CD4-positive, alpha-beta T cell treated with Interleukin-10 for 1 hour (primary cell): ENCODE measurements at places on chromosomes 3 and 15.

DNA sequence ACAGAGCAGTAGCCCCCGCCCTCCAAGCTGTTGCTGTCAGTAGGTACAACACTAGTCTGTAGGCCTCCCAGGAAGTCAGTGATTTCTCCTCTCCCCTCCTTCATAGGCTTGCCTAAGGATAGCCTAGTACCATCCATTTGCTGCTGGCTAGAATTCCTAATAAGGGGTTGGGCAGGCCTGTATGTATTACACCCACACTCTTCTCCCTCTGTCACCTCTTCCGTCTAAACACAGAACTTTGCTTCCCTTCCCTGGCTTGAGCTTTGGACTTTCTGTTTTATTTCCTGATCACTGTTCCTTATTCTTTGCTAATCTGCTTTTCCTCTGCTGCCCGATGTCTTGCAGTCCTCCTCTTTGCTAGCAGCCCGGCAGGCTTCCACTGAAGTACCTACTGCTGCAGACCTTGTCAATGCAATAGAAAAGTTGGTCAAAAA, 93.4 kb upstream of the UMPS start:
- DNase-seq: no peak

DNA sequence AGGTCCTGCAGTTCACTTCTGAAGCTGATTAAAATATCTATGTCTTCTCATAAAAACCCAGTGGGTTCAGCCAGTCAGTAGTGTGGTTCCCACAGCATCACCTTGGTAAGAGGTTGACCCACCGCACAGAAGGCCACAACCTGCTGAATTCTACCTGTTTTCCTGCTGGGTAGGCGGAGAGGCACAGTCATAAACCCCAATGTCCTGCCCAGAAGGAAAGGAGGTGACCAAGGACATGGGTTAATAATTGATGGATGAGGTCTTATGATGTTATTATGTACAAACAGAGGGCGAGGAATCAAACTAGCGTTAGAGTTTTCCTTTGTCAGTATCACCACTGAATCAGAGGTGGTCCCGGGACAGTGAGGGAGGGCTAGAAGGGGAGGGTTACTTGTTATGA, 27.8 kb downstream of the CA12 start:
- DNase-seq: no peak

- no peak for DNase-seq
Observed at GRCh38 chr15:60384053-60384452, 13.7 kb downstream of the ANXA2 start.

DNA sequence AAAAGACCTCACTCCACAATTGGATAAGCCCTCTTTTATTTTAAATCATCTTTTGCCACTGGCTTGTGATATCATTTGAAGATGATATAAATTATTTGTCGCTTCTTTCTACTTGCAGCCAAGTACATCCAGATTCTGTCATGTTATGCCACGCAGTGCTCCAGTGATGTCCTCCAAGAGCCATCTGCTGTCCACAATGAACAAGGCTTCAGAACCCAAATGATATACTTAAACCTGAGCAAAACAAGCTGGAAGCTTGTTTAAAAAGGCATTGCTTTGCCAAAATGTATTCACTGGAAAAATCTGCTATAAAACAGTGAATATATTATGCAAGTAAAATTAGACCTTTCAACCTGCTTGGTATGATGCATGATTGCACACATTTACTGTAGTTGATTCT, 58.8 kb upstream of the ARL6 start:
- DNase-seq: no peak

- DNase-seq: no peak
Observed at GRCh38 chr3:45227946-45228345, 1.9 kb upstream of the TMEM158 start.

GRCh38 chr15:43238671-43239131, 17.9 kb upstream of the EPB42 start:
- no peak for DNase-seq

DNA sequence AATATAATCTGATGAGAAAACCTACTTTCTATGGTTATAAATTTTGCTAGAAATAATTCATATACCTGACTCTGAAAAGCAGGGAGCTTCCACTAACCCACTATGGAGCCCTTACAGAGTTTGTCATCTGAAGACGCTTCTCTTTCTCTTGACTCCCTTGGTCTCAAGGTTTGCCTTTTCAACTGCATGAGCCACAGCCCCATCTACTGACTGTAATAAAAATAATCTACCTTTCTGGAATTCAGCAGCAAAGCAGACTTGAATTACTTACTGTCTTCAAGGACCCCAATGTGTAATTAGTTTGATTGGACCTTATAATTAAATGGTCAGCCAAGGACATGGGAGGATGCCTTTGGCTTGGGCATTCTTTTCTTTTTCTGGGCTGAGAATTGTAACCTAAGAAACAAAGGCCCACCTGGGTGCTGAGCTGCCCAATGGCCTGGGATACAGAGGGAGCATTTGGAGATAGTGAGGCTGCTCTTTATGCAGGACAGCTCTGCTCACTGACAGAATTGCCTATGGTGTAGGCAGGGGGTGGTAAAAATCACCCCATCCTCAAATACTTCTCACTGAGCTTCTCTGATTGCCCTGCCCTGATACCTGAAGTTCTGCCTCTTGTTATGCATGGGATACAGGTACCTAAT, 178.6 kb upstream of the TRIM42 start:
- no peak for DNase-seq

- DNase-seq: peak; percentile 23
Observed at GRCh38 chr15:33215941-33216872, 21.7 kb upstream of the FMN1 start.

GRCh38 chr15:65666257-65666656, 44.5 kb downstream of the SLC24A1 start:
- no peak for DNase-seq

DNA sequence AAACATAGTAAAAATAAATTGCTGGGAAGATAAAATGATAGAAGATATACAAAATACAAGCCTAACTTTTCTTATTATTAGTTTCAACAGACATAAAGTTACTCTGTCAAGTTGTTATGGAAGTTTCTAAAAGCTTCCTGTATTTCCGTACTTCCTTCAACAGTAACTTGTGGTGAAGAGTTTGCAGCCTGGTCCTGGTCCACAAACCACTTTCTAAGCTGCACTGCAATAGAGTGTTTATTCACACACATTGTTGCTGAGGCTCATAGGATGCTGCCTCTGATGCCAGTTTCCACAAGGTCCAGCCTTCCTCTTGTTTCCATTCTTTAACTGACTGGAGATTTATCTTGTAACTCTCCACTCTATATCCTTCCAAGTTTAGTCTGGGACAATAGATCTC, 39.4 kb upstream of the KY start:
- no peak for DNase-seq

GRCh38 chr15:81492331-81492968, 118.4 kb upstream of the TMC3 start:
- no peak for DNase-seq

- no peak for DNase-seq
Observed at GRCh38 chr3:123386477-123387040, 62.3 kb downstream of the ADCY5 start.

- DNase-seq: no peak
Observed at GRCh38 chr3:86996261-86996955, 5.5 kb upstream of the VGLL3 start.

- DNase-seq: no peak
Observed at GRCh38 chr3:64267721-64268604, 42.7 kb upstream of the PRICKLE2 start.

GRCh38 chr3:155013427-155013826, 66.7 kb upstream of the MME start:
- no peak for DNase-seq

DNA sequence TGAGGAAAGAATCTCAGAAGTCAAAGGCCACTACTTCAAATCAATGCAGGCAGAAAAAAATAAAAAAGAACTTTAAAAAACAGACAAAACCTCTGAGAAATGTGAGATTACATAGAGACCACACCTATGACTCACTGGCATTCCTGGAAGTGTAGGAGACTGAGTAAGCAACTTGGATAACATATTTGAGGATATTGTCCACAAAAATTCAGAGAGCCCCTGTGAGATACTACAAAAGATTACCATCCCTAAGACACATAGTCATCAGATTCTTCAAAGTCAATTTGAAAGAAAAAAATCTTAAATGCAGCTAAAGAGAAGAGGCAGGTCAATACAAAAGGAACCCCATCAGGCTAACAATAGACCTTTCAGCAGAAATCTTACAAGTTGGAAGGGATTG, 887.3 kb downstream of the NTRK3 start:
- no peak for DNase-seq

DNA sequence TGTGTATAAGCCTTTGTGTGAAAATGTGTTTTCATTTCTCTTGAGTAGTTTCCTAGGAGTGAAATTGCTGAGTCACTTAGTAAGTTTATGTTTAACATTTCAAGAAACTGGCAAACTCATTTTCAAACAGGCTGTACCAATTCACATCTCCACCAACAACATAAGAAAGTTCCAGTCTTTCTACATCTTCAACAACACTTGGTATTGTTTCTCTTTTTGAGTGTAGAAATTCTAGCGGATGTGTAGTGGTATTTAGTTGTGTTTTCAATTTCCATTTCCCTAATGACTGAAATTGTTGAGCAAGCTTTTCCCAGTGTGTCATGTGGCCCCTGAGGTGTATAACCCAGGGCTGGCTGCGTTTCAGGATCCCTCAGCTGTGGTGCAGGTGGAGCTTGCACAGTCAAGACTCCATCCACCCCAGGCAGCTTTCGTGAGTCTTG, 258.5 kb downstream of the PDCD6IP start:
- no peak for DNase-seq

DNA sequence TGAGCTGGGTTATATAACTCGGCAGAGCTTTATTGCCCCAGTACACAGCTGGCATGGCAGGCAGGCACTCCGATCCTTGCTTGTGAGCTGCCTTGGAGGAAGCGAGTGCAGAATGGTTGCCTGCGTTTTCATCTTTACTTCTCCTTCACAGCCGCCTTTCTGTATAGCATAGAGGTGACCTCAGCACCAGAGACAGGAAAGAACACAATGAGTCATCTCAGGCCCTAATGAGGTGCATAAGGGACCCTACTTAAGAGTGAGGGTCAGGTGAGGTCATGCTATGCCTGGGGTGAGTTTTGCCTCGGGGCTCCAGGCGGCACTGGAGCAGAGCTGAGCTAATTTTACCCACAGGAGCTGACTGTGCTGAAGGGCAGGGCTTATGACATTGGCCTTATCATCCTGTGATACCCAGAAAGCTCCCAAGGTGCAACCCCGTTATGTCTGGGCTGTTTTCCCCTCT, 43.5 kb downstream of the LPP start:
- no peak for DNase-seq

GRCh38 chr3:195254454-195255175, 16.3 kb downstream of the XXYLT1 start:
- DNase-seq: no peak

- no peak for DNase-seq
Observed at GRCh38 chr3:11661827-11662226, 18.1 kb upstream of the VGLL4 start.

DNA sequence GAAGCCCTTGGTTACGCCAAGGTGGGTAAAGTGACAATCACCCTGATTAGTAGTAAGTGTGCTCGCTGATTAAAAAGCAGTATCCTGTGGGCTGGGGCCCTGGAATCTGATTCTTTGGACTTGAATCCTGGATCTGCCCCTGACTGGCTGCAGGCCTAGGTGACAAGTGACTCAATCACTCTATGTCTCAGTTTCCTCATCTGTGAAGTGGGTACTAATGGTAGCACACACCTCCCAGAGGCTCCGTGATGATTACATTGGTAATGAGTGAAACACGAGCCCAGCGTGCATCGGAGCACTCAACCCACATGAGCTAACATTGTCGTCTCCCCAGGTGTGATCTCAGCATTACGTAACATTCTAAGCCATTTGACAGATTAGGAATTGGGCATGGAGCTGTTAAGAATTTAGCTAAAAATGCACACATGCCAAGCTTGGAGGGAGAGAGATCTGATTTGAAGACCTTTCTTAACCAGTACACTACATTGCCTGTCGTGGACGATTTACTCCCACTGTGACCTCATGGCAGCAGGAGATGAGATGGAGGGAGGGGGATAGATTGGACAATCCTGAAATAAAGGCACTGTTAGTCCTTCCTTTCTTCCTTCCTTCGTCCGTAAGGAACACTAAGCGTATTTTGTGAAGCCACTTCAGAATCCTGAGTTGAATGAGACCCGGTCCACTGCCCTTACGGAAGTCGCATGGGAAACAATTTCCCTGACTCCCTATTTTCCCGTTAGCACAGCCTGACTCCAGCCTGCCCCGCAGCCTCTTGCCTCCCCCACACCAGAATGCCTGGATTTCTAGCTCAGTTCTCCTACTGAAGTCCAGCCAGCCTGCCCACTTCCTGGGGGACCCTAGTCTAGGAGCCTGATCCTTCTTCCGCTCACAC, 32.1 kb downstream of the MGLL start:
- DNase-seq: no peak

GRCh38 chr15:94001255-94001801, 230.0 kb upstream of the MCTP2 start:
- no peak for DNase-seq

DNA sequence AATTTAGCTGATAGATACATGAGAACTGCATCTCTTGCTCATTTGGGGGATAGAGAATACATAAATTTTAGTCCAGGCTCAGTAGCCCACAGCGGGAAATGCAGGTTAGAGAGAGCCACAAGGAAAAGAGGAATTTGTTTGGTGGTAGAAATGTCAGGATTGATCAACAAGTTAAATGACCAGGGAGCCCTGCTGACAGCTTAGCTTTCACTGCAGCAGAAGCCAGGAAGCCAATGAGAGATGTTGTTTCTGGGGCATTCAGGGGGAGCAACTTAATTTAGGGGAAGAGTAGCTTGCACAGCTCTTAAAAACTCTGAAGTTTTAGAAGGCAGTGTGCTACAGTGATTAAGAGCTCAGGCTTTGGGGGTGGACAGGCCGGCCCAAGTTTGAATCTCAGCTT, 22.7 kb downstream of the ARHGEF26 start:
- DNase-seq: no peak

GRCh38 chr3:45545476-45545875, 49.1 kb upstream of the LIMD1 start:
- DNase-seq: no peak

- no peak for DNase-seq
Observed at GRCh38 chr3:9448071-9448470, 50.7 kb downstream of the SETD5 start.

GRCh38 chr15:83656192-83656591, 2.3 kb downstream of the ADAMTSL3 start:
- DNase-seq: no peak

- DNase-seq: no peak
Observed at GRCh38 chr3:166263460-166263859, 426.2 kb upstream of the BCHE start.

GRCh38 chr3:10949197-10949596, 43.4 kb upstream of the SLC6A1 start:
- no peak for DNase-seq
